ENCODE measurements at places on chromosomes 16 and 17.
A peak's percentile ranks its signal among the peaks of the same experiment; 100 is the strongest.

DNA sequence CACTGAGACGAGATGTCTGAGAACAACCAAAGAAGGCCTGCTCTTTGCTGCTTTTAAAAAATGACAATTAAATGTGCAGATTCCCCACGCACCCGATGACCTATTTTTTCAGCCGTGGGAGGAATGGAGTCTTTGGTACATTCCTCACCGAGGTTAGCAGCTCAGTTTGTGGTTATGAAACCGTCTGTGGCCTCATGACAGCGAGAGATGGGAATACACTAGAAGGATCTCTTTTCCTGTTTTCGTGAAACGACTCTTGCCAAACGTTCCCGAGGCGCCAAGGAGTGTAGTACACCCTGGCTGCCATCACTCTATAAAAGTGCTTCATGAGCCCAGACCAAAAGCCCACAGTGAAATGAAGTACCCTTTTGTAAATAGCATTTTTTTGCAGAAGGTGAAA is 87.8 kb downstream of the CRISPLD2 start:
- DNase-seq, result no peak

DNA sequence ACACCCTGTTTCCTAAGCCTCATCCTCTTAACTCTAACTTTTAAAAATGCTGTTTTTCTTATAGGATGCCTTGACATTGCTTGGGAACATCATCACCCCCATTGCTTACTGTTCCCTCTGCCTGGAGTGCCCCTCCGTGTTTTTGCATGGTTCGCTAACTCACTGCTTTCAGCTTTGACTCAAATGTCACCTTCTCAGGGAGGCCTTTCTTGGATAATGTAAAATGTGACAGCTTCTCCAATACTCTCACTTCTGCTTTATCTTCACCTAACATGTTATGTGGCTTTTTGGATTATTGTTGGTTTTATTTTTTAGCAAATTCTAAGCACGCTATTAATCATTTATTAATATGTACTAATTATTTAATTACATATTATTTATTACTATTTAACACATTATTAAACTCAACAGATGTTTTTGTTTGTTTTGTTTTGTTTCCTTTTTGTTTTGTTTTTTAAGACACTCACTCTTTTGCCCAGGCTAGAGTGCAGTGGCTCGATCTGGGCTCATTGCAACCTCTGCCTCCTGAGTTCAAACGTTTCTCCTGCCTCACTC is 3.8 kb downstream of the CRYM start:
- no peak for DNase-seq

DNA sequence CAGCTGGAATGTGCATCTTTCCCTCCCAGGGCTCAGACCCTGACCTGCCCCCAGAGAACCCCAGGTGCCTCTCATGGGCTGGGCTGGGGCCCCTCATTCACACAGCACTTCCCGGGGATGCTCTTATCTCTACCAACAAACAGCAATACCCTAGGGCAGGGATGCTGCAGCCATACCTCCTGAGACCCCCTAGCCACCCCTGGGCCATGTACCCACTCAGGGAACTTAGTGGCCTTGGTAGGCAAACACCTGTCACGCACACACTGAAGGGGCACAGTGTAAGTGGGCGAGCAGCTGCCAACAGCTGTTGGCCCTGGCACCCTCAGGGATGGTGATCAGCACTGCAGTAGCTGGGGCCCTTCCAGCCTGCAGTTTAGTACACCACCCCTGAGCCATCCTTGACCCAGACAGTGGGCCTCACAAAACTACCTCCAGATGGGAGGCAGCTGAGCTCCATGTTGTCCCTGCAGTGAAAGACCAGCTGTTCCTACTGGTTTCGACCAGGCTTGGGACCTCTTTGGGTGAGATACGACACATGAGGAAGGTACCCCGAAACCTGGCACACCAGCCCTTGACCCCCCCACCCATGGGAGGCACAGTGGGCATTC is 1723.6 kb downstream of the TP53TG3F start:
- no peak for DNase-seq

- DNase-seq, result no peak
These were observed 4.4 kb upstream of the FOXJ1 start for GRCh38 chr17:76145231-76146052.

- no peak for DNase-seq
These were observed 7.2 kb downstream of the GAS2L2 start for GRCh38 chr17:35745749-35746320.

GRCh38 chr16:85326113-85326793 is 214.0 kb upstream of the CIBAR2 start:
- DNase-seq, result no peak

- no peak for DNase-seq
These were observed 47.2 kb downstream of the ZFPM1 start for GRCh38 chr16:88500255-88500661.

- DNase-seq, result peak; percentile 43
These were observed 44.4 kb downstream of the IRX3 start for GRCh38 chr16:54242199-54242598.

- peak; percentile 68 for DNase-seq
These were observed 17.6 kb downstream of the ZNF213 start for GRCh38 chr16:3152277-3152990.

GRCh38 chr16:85945424-85945751 is 46.4 kb downstream of the IRF8 start:
- no peak for DNase-seq

DNA sequence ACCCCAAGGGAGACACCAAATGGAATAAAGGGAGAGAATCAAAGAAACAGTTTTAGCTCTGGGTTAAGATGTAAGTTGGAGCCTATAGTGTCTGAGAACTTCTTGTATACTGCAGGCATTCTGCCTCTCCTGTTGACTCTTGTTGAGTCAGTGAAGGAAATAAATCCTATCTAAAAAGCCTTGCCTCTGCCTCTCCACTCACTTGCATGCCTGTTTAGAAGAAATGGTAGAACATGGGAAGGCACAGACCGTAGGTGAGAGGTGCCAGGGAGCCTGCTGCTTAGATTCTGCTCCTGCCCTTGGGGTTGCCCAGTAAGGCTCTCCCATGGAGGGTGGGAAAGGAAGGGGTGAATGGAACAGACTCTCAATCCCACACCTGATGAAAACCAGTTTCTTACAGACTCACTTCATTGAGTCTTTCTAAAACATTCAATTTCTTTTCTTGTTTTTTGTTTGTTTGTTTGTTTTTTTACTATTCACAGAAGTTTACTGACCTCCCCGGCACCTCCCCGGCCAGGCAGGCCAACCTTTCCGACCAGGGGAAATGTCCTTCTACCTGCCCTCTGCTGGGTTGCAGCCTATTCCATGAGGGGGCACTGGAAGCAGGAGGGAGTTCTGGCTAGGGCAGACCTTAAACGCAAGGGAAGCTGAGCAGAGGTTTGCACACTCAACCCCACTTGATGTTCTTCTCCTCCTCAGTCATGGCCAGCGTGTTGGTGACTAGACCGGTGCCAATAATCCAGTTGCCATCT is 211.7 kb upstream of the WSB1 start:
- DNase-seq, result no peak

GRCh38 chr17:4744999-4745969 is 5.6 kb upstream of the CXCL16 start:
- DNase-seq, result no peak

- no peak for DNase-seq
These were observed 148.4 kb downstream of the PRKCA start for GRCh38 chr17:66450852-66451158.

GRCh38 chr16:11014136-11014535 is 69.8 kb downstream of the CLEC16A start:
- DNase-seq, result no peak

DNA sequence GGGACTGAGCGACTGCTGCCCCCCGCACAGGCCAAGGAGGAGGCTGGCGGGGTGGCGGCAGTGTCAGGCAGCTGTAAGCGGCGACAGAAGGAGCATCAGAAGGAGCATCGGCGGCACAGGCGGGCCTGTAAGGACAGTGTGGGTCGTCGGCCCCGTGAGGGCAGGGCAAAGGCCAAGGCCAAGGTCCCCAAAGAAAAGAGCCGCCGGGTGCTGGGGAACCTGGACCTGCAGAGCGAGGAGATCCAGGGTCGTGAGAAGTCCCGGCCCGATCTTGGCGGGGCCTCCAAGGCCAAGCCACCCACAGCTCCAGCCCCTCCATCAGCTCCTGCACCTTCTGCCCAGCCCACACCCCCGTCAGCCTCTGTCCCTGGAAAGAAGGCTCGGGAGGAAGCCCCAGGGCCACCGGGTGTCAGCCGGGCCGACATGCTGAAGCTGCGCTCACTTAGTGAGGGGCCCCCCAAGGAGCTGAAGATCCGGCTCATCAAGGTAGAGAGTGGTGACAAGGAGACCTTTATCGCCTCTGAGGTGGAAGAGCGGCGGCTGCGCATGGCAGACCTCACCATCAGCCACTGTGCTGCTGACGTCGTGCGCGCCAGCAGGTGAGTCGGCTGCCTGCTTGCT is 5.6 kb upstream of the TMEM88 start:
- DNase-seq, result no peak

GRCh38 chr16:31141489-31142108 is 6.1 kb upstream of the PRSS8 start:
- peak; percentile 25 for DNase-seq

DNA sequence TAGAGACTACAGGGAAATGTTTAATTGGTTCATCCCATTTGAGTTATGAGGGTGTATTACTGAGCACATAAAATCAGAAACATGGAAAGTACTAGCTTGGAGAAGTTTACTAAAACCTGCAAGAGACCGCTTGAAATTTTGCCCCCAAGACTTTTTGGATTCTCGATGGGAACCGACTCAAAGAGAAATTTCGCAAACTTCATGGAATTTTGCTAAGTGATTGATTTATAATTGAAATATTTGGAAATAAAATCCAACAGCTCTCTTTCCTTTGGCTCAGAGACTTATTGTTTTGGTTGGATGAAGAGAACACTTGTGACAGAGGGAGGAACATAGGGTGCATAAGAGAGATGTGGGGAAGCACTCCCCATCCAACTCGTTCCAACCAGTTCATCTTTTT is 574.4 kb downstream of the WWOX start:
- DNase-seq, result no peak

- no peak for DNase-seq
These were observed 49.9 kb downstream of the RBFOX1 start for GRCh38 chr16:7382521-7382920.

DNA sequence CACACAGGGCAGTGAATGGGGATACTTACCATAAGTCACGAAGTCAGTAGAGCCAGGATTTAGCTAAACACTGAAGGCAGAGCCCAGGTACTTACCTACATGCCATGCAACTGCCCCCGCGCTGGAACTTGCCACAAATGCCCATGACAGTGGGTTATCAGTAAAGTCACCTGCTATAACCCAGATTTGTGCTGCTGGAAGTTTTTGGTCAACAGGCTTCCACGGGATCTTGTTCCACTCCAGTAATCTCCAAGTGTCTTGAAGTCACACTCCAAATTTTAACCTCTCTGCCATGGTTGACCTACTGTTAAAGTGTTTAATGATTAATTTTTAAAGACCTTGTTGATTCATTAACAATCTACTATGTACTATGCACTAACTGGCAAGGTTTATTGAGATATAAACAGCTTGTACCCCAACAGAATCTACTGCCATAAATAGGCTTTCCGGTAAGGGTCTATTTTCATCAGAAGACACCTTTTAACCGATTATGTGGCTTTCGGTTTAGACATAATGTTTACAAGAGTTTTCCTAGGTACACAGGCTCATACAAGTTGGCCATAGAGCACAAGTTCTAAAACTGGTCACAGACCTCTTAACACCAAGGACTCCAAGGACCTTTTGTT is 6.3 kb upstream of the SLC5A11 start:
- DNase-seq, result no peak

DNA sequence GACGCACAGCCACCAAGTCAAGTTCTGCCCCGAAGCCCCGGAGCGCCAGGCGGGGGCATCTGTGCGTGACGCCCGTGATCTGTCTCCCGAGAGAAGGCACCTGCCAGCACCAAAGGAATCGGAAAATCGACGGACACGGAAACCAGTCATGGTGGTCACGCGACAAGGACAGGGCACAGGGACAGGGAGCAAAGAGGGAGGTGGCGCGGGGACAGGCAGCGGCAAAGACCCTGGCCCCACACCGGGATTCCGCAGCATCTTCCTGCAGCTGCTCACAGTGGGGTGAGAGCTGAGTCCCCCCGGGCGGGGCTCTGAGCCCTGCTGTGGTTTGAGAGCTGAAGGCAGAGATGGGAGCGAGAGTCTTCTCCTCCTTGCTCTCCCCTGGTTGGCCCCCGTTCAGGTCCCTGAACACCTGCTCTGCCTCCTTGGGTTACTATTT is 56.4 kb downstream of the ABR start:
- no peak for DNase-seq

- no peak for DNase-seq
These were observed 23.4 kb downstream of the CYLD start for GRCh38 chr16:50765260-50765659.

GRCh38 chr17:40450175-40450574 is 6.9 kb downstream of the IGFBP4 start:
- peak; percentile 27 for DNase-seq

- DNase-seq, result no peak
These were observed 18.6 kb downstream of the CD300LB start for GRCh38 chr17:74512624-74513091.

DNA sequence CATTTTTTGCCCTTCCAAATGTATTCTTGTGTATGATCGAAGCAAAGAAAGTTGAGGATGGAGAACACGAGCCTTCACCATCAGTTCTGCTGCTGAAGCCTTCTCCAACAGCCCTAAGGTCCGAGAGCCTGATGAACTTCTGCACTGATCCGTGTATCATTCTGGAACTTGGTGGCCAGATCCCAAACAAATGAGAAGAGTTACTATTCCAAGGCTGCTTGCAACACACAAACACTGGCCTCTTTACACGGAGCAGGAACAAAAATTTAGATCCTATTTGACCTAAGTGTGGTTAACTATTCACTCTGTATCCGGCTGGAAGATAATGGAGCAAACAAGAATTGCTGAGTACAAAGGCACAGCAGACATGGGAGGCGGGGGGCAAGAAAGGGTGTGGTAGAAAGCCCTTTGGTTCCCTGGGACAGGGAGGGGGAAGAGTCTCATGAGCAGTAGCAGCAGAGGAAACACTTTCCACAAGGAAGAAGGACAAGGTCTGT is 282.9 kb downstream of the SOX9 start:
- DNase-seq, result no peak

DNA sequence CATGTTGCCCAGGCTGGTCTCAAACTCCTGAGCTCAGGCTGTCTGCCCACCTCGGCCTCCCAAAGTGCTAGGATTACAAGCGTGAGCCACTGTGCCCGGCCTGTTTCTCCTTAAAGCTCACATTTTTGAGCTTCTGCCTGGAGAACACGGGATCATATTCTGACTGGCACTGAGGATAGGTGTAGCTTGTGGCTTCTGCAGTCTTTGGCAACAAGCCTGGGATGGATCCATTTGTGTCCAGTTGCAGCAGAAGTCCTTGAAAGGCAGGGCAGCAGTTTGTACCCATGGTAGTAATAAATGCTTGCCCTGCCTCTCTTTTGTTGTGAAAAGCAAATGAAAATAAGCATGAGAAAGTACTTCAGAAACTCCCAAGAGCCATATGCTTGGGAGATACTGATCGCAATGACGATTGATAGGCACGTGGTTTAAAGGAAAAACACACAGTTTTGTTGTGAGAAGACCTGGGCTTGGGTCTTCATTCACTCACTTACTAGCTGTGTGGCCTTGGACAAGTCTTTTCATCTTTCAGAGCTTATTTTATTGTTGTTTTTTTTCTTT is 3.1 kb upstream of the CORO7 start:
- no peak for DNase-seq

Data from HEK293T (cell line).